NCI-H1048 (cell line): ENCODE measurements at places on chromosomes 16 and 17.

GRCh38 chr17:27854163-27854562 is 39.0 kb downstream of the LYRM9 start:
- DNase-seq: no peak

GRCh38 chr17:47095268-47095667 is 93.8 kb downstream of the CDC27 start:
- no peak for DNase-seq

- no peak for DNase-seq
These were observed 150.1 kb downstream of the CYB561 start for GRCh38 chr17:63295839-63296590.

- no peak for DNase-seq
These were observed 164.3 kb upstream of the FOXF1 start for GRCh38 chr16:86346034-86346433.

- no peak for DNase-seq
These were observed 674 bp downstream of the TAF15 start for GRCh38 chr17:35809855-35810461.

- no peak for DNase-seq
These were observed 37.8 kb upstream of the ADGRG1 start for GRCh38 chr16:57590654-57591085.

GRCh38 chr16:17276010-17276530 is 194.7 kb downstream of the XYLT1 start:
- DNase-seq: no peak

DNA sequence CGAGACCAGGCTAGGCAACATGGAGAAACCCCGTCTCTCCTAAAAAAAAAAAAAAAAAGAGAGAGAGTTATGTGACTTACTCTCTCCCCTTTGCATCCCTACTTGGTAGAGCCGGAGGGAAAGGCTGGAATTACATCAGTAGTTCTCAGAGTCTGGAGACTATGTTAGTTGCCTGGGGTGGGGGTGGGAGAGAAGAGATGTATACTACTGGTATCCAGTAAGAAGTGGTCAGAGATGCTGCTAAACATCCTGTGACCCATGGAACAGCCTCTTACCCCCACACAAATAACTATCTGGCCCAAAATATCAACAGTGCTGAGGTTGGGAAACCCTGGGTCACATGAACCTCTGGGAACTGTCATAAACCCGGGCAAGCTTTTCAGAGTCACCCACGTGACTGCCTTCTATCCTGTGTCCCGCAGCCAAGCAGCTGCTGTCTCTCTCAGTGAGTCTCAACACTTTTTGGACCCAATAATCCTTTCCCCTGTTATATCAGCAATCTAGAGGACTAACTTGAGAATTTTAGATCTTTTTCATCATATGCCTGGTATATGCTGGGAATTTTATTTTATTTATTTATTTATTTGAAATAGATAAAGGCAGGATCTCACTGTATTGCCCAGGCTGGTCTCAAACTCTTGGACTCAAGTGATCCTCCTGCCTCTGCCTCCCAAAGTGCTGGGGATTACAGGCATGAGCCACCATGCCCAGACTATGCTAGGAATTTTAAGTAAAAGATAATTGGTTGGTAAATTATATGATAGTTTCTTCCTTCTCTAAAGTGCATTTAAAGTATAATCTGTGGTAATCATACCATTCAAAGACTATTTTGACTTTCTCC is 8.7 kb downstream of the EIF1 start:
- DNase-seq: no peak

DNA sequence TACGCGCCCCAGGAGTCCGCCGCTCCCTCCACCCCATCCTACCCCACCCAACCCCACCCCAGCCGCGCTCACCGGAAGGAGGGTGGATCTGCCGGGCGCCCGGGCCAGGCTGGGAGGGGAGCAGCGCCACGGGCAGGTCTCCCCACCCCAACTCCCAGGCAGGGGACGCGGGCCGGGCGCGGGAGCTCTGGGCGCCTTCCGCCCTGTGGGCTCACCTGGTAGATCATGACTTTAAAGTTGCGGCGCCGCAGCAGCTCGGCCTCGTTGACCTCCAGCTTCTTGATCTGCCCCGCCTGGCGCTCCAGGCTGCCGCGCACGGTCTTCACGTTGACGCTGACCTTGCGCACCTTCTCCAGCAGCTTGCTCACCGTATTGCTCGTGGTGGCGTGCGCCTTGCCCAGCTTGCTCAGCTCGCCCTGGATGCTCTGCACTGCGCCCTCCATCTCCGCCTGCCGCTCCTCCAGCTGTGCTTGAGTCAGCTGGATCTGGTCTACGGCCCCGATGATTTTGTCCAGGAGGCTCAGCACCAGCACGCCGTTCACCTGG is 571 bp downstream of the CAVIN1 start:
- DNase-seq: no peak

DNA sequence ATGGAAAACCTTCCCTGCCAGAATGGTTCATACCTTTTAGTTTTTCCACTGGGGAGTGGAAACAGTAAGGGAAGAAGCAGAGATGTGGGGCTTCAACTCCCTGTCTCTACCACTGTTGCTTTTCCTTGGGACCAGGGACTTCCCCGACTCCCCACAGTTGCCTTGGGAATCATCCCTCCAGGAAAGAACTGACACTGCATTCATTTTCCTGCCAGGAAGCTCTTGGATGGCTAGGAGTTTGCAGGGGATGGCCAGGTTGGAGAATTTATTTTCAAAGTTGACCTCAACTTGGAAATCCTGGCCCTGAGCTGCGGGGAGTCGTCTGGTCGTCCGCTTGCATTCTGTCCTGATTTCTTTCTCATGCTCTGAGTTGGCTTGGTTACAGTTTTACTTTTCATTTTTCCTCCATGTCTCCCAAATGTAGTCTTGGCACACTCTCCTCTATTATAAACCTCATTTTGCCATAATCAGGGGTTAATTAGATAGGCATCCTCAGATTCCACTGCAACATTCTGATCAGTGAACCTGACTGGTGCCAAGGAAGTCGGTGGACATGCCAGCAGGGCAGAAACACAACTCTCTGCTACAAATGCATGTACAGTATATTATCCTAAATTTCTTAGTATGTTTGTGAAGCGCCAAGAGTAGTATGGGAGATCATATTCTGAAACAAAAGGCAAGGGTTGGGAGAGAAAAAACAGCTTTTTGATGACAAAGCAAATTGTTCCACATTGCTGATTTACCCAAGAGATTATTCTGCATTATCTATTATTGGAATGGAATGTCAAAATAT is 220.5 kb upstream of the XYLT1 start:
- no peak for DNase-seq

DNA sequence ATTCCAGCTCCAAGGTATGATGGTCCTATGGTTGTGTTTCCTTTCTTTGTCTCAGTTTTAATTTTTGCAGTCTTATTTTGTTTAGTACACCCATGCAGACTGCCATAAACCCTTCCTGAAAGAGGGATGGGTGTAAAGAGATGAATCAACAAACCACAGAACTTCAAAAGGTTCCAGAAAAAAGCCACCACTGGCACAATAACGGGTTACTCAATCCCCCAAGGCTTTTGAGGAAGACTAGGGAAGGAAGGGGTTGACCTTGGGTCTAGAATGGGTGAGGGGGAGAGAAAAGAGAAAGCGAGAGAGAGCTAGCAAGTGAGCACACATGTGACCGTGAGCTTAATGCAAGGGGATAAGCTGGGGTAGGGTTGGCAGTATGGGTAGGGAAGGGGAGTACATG is 168.1 kb downstream of the XYLT1 start:
- no peak for DNase-seq

GRCh38 chr17:74903034-74903433 is 9.6 kb upstream of the FADS6 start:
- DNase-seq: no peak

DNA sequence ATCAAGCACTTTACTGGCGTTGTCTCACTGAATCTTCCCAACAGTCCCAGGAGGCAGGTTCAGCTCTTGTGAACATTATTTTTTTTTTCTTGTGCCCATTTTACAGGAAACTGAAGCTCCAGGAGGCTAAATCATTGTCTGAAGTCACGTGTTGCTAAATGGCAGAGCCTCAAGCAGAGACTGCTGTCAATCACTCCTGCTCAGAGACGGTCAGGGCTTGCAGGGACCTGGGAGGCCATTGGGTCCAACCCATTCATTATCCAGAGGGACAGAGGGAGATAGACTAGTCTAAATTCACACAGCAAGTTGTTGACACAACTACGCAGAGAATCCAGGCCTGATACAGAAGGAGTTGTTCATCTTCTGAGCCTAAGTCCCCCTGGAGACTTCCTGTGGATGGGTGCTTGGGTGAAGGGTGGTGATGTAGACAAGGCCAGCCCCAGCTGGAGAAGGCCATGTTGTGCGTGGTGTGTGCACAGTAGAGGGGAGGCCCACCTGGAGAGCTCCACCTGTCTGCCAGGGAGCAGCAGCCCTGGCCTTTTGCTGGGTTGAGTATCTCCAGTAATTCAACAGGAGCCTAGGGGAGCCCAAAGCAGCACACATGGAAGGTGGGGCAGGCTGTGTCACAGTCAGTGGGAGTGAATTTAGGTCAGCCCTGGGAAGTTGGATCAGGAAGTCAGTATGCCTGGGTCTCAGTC is 24.3 kb upstream of the C1QL1 start:
- no peak for DNase-seq

- no peak for DNase-seq
These were observed 2.9 kb upstream of the KANSL1 start for GRCh38 chr17:46195939-46196716.

DNA sequence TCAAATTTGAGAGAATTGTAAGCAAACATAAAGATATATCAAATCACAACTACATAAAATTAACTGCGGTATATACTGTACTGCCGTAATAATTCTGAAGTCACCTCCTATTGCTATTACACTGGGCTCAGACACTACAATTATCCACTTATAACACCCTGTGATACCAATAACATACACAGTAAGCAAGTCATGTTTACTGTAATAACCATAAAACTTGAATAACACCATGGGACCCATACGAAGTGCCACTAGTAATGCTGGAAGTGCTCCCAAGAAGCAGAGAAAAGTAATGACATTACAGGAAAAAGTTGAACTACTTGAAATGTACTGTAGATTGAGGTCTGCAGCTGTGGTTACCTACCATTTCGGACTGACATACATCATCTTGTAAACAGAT is 24.0 kb downstream of the CMC2 start:
- DNase-seq: no peak

GRCh38 chr16:58492735-58493134 is 7.2 kb upstream of the NDRG4 start:
- no peak for DNase-seq
